ENCODE measurements at places on chromosomes 12 and 14. TPM values are rescaled to one million over a fixed set of nuclear protein-coding genes. Genes with fewer than 3 reads are reported as not detected.

Gene TBK1
- total RNA-seq: 15.2 TPM

Gene HAL
- total RNA-seq: 0.08 TPM

Gene JPH4
- total RNA-seq: not detected

Gene GLT8D2
- total RNA-seq: 15.4 TPM

Gene PRH2
- total RNA-seq: not detected

Gene NTS
- not detected for total RNA-seq

Gene HHIPL1
- 1.6 TPM for total RNA-seq

Gene CD4
- total RNA-seq: not detected

Gene MUCL1
- not detected for total RNA-seq

Gene APPL2
- 45.5 TPM for total RNA-seq

Gene FLVCR2
- not detected for total RNA-seq

Gene IL31
- not detected for total RNA-seq

Gene CCND2
- total RNA-seq: 208 TPM

Gene MYF5
- not detected for total RNA-seq

Gene RAD9B
- 0.19 TPM for total RNA-seq

Gene MOAP1
- total RNA-seq: 21.2 TPM

Gene CLEC2B
- 1.6 TPM for total RNA-seq

Gene BATF
- total RNA-seq: not detected

Gene HCAR3
- 1.4 TPM for total RNA-seq
